ENCODE measurements at places on chromosomes 6 and 20. TPM values are rescaled to one million over a fixed set of nuclear protein-coding genes. Genes with fewer than 3 reads are reported as not detected.

DNA sequence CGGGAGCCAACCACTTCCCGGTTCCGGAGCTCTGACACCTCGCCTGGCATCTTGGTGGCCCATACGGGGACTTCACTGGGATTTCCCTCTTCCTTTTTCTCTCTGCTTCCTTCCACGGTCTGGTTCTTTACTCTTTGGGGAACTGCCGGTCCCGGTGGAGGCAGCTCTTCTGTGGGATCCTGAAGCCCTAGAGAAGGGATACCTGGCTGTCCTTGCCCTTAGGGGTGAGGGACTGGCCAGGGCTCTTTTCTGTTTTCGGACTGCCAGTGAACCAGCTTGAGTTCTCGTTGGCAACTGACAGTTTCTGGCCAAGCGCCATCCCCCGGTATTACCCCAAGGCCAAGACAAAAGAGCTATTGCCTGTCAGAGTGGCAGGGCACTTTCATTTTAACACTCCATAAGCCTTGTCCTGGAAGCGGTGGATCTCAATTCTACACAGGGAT is 880 bp upstream of the CPXM1 start:
- peaks cover 54% of the 10 kb centered on the region for H3K27me3 ChIP-seq
- H3K27ac ChIP-seq = no peak overlapping the region
- H3K36me3 ChIP-seq = no peaks in the 10 kb centered on the region
- H3K4me1 ChIP-seq = peaks cover 16% of the 10 kb centered on the region

- H3K27ac ChIP-seq = no peak overlapping the region
- DNase-seq = no peak
- peaks cover 2% of the 10 kb centered on the region for H3K27me3 ChIP-seq
- no peaks in the 10 kb centered on the region for H3K36me3 ChIP-seq
Observed at GRCh38 chr6:169824021-169824420, 72.6 kb downstream of the ERMARD start.

DNA sequence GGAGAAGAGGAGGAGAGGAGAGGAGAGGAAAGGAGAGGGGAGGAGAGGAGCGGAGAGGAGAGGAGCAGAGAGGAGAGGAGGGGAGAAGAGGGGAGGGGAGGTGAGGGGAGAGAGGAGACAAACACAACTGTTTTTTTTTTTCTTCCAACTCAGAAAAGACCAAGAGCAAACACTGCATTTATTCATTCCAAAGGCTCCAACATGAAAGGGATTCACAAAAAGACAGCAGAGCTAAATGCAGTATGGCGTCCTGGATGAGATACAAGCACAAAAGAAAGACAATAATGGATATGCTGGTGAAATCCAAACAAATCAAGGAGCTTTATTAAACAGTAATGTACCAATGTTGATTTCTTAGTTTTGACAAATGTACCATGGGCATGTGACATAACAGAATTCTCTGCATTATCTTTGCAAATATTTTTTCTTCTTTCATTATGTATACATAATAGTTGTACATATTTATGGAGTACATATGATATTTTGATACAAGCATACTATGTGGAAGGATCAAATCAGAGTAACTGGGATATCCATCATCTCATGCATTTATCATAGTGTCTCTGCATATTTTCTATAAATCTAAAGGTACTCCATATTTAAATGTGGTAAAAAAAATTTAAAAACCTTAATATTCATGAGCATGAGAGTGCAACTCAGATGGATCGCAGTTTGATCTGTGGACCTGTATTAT is 204.6 kb downstream of the CBLN4 start:
- no peaks in the 10 kb centered on the region for H3K4me1 ChIP-seq
- H3K4me3 ChIP-seq = no peak overlapping the region
- no peak for DNase-seq
- H3K27ac ChIP-seq = no peak overlapping the region
- H3K27me3 ChIP-seq = no peaks in the 10 kb centered on the region

DNA sequence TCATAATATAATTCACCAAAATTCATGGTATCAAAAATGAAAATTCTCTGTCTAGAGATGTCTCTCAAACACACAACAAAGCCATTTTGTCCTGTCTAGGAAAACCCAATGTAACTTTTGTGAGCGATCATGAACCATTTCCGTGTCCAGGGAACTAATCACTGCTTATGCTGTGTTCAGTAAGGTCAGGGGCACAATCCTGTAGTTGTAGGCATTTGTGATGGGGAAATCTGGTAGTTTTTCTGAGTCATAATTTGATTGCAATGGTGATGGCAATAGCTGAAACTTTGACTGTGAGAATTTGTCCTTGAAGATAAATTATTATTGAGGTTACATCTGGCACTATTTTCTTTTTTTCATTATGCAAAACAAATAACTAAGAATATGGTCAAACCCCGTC is 21.0 kb upstream of the GCLC start:
- H3K27me3 ChIP-seq = no peaks in the 10 kb centered on the region
- no peaks in the 10 kb centered on the region for H3K36me3 ChIP-seq
- no peak for DNase-seq
- no peak overlapping the region for H3K27ac ChIP-seq
- no peaks in the 10 kb centered on the region for H3K4me1 ChIP-seq

GRCh38 chr6:139920776-139921100 is 546.3 kb upstream of the CITED2 start:
- H3K36me3 ChIP-seq = no peaks in the 10 kb centered on the region
- peaks cover 4% of the 10 kb centered on the region for H3K4me1 ChIP-seq
- H3K27me3 ChIP-seq = no peaks in the 10 kb centered on the region
- no peak overlapping the region for H3K27ac ChIP-seq
- no peak overlapping the region for H3K4me3 ChIP-seq
- no peak for DNase-seq

GRCh38 chr20:8812817-8813216 is 256.1 kb upstream of the PLCB4 start:
- H3K27ac ChIP-seq = no peak overlapping the region
- no peak overlapping the region for H3K4me3 ChIP-seq
- H3K4me1 ChIP-seq = no peaks in the 10 kb centered on the region
- H3K36me3 ChIP-seq = no peaks in the 10 kb centered on the region
- DNase-seq = no peak
- H3K27me3 ChIP-seq = no peaks in the 10 kb centered on the region

DNA sequence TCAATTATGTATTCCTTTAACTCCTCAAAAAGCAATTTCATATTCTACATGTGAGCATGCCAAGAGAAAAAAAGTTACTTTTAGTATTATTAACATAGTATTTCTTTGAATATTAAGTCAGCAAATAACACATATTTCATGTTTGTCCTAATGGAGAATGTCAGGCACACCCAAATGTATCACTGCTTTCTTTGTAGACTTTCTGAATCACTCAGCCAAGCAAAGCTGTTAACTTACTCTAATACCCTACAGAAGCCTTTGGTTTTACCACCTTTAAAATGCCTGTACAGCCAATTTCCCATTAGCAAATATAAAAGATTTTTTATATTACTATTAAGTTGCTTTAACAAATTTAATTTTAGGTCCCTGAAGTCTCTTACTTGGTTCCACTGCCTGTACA is 23.8 kb downstream of the FRK start:
- H3K4me3 ChIP-seq = no peak overlapping the region
- peaks cover 6% of the 10 kb centered on the region for H3K4me1 ChIP-seq
- no peaks in the 10 kb centered on the region for H3K27me3 ChIP-seq
- H3K27ac ChIP-seq = no peak overlapping the region

DNA sequence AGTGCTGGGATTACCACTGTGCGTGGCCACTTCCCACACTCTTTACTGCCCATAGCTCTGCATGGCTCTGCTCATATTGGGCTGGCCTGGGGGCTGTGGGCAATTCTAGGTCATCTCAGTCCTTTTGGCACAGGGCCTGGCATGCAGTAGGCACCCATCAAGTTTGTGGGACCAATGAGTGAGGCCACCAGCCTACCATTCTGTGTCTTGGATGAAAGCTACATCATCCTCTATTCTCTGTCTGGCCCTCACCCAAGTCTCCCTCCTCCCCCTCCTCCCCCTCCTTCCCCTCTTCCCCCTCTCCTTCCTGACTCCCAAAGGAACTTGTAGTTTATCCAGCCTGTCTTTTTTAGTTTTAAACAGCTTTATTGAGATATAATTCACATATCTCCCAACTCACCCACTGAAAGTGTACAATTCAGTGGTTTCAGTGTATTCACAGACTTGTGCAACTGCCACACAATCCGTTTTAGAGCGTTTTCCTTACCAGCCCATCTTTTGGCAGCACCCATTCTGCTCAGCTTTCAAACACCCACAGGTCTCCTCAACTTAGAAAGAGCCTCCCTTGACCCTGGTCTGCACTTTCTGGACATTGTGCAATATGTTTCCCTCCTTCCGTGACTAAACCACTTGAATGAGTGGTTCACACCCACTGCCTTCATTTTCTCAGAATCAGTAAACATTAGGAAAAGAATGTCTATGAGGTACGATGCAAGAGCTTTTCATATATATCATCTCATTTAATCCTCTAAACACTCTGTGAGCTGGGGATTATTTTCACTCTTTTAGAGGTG is 21.5 kb upstream of the MRPS18A start:
- H3K4me1 ChIP-seq = no peaks in the 10 kb centered on the region
- DNase-seq = peak; percentile 85
- H3K27ac ChIP-seq = no peak overlapping the region
- H3K27me3 ChIP-seq = peaks cover 6% of the 10 kb centered on the region

DNA sequence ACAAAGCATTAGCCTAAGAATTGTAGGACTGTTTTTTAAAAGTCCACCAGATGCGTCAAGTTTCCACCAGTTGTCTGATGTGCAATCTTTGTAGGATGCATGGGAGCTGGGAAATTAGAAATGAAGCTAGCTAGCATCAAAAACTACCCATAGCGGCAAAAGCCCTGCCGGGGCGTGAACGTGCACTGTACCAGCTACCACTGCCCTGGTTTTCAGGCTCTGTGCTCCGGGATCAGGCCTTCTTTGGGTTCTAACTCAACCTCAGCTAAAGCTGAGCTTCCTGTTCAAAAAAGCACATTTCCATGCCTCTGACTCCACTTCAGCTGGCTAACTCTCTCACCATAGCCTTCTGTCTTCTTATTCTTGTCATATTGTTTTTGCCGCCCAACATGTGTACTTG is 26.9 kb upstream of the FUCA2 start:
- H3K4me1 ChIP-seq = peaks cover 4% of the 10 kb centered on the region
- no peak overlapping the region for H3K27ac ChIP-seq
- no peak for DNase-seq

Gene TBX18
- 12.2 TPM for total RNA-seq

Gene LTB
- total RNA-seq = 0.52 TPM

Gene GJA1
- 433 TPM for total RNA-seq

Data from astrocyte (in vitro differentiated cells and primary cell).